ENCODE measurements at places on chromosomes 5 and 9.

DNA sequence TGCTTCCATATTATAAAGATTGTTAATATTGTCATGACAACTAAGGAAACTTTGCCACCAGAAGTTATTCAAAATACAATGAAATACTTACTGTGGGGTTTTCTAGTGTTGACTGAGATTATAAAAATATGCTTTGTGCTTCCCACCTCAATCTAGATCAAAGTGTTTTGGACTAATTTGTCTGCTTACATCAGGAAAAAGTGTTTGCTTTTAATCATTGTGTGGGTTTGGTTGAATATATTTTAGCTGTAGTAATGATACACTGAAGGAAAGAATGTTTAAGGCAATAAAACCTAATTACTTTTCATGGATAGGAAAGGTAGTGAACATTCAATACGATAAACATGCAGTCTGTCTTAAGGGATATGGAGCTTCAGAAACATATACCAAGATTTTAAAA, 29.8 kb upstream of the MAN2A1 start:
- DNase-seq: no peak

DNA sequence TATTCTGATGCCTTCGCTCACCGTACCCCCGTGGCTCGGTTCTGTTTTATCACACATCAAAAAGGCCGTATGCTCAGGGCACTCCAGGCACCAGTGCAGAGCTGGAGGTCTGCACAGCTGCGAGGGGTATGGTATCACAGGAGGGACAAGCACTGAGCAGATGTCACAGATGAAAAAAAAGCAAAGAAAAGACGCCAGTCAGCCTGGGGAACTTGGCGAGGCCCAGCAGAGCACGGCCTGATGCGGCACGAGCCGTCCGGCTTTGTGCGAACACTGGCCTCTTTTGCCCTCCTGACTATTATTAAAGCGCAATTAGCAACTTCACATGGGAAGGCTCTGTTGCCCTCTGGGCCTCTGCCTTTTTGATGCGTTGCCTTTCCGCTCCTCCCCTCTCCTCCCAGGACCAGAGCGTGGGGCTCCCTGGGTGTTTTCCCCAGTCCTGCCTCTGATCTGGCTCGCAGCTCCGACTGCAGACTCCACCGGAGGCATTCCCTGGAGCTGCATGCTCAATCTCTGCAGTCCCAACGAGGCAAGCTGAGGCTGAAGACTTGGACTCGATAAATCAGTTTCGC, 44.4 kb downstream of the AK8 start:
- DNase-seq: no peak

- DNase-seq: no peak
Measured at GRCh38 chr5:158513490-158514318, 586.0 kb downstream of the EBF1 start.

- DNase-seq: no peak
Measured at GRCh38 chr5:129046151-129046550, 48.4 kb upstream of the ISOC1 start.

DNA sequence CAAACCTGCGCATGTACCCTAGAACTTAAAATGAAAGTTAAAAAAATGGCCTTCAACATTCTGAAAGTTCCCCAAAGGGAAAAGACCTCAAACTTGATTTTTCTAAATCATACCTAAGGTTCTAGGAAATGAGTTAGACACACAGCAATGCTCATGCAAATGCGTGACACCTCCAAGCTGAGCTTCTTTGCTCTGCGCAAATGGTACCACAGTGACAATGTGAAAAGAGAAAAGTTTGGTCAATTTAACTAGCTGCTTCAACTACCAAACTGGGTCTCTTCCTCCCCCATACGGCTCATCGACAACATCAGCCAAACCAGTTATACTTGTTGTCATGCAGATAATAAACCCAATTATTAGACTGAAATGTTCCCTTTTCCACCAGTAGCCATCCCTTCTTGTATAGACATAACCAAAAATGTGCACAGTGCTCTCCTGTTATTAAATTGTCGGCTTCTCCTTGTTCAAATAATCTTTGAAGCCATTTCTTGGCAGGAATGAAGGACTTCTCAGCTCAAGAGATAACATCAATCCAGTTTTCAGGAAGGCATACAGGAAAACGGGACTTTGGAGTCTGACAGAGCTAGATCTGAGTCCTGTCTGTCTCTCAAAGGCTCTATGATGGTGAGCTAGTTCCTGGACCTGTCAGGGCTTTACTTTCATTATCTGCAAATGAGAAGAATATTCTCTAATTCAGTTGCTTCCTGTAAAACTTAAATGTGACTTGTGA, 185.6 kb upstream of the NR3C1 start:
- no peak for DNase-seq

- peak; percentile 68 for DNase-seq
Measured at GRCh38 chr9:137095664-137096517, 9.1 kb downstream of the MAN1B1 start.

DNA sequence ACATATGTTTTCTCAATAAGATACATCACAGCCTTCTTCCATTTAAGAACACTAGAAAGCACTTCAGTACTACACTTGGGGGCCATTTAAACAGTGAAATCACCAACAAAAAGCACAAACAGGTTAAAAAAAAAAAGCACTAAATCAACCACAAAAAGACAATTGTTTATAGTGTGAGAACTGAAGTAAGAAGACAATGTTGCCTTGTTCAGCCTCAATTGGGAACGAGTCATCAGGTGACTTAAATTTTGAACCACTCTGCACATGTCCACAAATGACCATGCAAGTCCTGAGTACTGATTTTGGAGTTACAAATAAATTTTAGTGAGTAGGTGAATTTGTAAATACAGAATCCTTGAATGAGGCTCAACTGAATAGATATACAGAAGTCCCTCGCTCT, 37.2 kb upstream of the HNRNPA0 start:
- DNase-seq: no peak

GRCh38 chr9:114310471-114311450, 12.1 kb upstream of the ORM1 start:
- DNase-seq: no peak

DNA sequence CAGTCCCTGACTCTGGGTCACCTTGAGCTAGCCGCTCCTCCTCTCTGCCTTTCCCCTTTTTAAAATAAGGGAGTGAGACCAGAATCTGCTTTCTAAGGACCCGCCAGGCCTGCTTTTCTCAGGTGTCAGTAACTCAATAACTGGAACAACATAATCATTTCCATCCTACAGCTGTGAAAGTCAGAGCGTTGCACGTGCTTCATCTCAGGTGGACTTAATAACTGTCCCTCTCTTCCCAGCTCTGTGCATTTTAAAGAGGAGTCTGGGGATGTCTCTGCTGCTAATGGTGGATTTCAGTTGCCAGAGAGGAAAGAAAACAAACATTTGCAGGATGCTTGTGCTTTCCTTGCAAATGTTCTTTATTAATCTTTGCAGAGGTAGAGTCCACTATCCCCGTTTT, 93.7 kb downstream of the PCDH1 start:
- no peak for DNase-seq

DNA sequence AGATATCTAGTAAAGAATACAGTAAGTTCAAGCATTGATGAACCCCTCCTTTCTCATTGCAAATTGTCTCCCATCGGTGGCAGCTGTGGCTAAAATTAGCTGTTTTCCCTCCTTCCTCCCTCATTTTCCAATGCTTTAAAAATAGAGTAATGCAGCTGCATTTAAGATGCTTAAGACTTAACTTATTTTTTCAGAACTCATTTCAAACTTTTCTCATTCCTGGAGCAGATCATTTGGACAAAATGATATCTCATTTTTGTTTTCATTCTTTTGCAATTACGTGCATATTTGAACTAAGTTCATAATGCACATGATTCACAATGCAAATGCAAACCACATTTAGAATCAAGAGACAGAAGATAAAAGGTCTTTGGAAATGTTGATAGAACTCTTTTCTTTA, 14.6 kb downstream of the HSPB3 start:
- no peak for DNase-seq

DNA sequence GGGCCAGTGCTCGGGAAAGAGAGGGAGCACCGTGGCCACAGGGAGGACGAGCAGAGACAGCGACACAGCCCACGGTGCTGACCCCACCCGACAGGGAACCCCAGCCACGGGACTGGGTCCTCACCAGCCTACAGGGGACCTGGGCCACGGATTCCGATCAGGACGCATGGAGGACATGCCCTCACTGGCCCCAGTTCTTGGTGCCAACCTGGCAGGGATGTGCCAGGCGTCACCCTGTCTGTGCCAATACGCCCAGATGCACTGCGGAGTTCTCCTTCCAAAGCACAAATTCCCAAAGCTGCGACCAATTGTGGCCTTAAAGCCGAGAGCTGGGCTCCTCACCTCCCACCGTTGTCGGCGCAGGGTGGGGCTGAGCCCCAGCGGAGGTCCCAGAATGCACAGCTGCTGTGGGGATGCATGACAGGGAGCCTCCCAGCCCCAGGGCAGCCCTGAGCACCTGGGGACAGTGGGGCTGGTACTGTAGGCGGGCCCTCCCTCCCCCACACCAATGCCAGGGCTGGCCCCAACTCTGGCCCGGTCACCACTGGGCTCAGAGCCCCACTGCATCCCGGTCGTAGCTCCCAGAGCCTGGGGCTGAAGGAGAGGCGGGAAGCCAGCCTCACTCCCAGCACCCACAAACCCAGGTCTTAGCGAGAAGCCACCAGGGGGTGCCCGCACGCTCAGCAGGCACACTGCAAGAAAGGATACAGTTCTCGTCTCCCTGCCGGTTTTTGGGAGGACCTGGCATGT, 44.2 kb downstream of the NKD2 start:
- DNase-seq: no peak

GRCh38 chr5:78058625-78059024, 235.9 kb downstream of the AP3B1 start:
- no peak for DNase-seq

GRCh38 chr9:107360098-107360497, 77.0 kb downstream of the RAD23B start:
- no peak for DNase-seq

DNA sequence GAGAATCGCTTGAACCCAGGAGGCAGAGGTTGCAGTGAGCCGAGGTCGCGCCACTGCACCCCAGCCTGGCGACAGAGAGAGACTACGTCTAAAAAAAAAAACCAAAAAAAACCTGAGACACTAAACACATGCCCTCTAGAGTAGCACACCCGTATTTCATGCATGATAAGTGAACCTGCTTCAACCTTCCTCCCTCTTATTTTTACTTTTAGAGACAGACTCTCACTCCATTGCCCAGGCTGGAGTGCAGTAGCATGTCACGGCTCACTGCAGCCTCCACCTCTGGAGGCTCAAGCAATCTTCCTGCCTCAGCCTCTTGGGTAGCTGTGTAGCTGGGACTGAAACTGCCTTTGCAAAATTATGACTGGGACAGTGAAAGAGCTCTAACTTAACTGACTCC, 17.6 kb upstream of the NANS start:
- DNase-seq: no peak

GRCh38 chr5:95181644-95182043, 103.2 kb downstream of the MCTP1 start:
- DNase-seq: no peak

- no peak for DNase-seq
Measured at GRCh38 chr9:97512966-97513560, 11.6 kb downstream of the TMOD1 start.

DNA sequence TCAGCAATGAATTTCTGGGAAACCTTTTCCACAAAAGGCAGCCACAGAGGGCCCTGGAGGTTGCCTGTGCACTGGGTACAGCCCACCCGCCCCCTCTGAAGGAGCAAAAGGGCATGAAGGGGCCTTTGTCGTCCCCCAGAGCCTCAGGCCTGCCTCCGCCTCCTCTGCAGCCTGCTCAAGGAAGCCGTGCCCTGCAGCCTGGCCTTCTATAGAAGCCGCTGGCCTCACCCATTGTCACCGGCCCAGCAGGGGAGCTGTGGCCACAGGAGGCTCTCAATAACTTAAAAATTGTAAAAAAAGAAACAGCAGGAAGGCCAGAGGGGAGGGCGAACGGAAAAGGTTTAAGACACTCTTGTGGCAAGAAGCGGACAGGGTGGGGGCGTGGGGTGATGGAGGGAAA, 213.3 kb downstream of the IRX2 start:
- DNase-seq: no peak

DNA sequence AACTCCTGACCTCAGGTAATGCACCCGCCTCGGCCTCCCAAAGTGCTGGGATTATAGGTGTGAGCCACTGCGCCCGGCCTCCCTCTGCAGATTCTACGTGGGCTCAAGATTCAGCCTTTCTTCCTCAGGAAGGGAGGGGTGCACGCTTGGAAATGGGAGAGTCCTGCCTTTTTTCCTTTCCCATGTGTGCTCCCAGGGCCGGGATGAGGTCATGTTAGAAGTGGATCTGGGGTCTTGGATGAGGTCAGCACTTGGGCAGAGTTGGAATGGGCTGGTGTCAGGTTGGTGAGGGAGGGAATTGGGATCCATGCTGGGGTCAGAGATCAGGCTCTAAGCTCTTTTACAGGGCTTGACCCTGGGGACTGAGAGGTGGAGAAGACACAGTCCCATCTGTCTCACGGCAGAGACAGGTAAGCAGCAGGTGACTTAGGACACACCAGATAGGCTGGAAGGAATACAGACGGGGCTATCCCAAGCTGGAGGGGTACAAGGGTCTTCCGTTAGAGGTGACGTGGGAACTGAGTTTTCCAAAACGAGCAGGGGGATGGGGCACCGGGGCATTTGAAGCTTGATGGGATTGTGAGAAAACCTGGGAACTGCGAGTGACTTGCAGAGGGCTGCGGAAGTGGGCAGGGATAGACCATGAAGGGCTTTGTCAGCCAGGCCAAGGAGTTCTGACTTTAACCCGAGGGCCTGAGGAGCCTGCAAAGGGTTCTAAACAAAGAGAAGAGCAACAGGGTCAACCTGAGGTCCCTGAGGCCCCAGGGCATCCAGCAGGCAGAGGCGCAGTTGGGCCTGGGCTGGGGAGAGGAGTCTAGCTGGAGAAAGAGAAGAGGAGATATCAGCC, 1.8 kb upstream of the AQP7 start:
- DNase-seq: no peak

- DNase-seq: no peak
Measured at GRCh38 chr9:131320031-131320685, 30.6 kb downstream of the PLPP7 start.

- no peak for DNase-seq
Measured at GRCh38 chr5:65758546-65759144, 36.6 kb downstream of the NLN start.

DNA sequence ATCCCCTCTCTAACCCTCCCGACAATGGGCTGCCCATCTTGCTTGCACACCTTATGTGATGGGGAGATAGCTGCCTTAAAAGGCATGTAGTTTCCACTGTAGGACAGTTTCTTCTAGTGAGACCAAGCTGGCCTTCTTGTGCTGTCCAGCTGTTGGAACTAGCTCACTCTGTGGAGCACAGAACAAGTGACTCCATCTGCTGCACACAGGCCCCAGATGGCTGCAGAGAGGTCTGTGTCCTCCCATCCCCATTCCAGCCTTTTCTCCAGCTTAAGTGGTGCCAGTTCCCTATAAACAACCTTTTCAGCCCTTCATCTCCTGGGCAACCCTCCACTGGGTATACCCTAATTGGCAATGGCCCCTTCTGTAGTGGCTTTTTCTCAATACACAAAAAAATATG, 18.7 kb upstream of the PSD2 start:
- no peak for DNase-seq

Data from stimulated activated CD8-positive, alpha-beta memory T cell treated with anti-CD3 and anti-CD28 coated beads, Interleukin-7, amount 100 ng/mL, for 1 hour (primary cell).